ENCODE measurements at places on chromosomes 1 and 21.
A peak's percentile ranks its signal among the peaks of the same experiment; 100 is the strongest.

GRCh38 chr1:156060937-156061636 lies at the start of gene RAB25:
TSS of gene RAB25 (plus strand) at chr1:156061160. CDS start at chr1:156061401, 241 bp downstream.
- DNase-seq, result no peak

DNA sequence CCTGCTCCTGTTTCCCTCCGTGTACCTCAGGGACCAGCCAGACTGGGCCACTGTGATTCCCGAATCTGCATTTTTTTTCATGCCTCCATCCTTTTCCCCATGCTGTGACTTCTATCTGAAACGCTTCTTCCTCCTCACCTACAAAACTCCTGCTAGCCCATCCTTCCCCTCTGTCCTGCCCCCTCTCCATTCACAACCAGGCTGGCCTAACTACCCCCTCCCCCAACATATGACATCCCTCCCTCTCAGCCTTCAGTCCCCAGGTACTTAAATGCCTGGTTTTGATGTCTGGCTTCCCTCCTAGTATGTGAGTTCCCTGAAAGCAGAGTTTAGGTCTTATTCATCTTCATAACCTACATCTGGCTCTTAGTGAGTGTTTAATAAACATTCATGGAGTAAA lies 82.7 kb downstream of the TAS1R2 start:
- DNase-seq, result no peak

- DNase-seq, result no peak
Observed at GRCh38 chr21:41501919-41502318, 6.0 kb downstream of the TMPRSS2 start.

- no peak for DNase-seq
Observed at GRCh38 chr1:84479998-84480397, 932 bp downstream of the RPF1 start.

DNA sequence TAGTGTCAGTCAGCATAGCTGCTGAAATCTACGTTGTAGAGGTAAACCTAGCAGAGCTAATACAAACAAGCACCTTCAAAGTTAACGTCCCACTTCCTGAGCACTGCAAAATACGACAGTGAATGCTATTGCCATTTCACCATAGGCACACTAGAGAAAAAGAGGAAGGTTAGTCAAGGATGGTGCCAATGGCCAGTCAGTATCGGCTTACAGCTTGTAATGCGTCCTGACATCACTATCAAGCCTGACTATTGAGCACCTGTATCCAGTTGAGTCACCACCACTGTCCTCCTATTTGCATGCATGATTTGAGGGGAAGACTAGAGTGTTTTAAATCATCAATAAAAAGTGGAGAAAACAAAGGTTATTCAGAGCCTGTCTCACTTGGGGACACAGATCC lies 34.4 kb downstream of the NUCKS1 start:
- DNase-seq, result no peak

- DNase-seq, result no peak
Observed at GRCh38 chr1:39224295-39224829, 19.9 kb downstream of the MACF1 start.

DNA sequence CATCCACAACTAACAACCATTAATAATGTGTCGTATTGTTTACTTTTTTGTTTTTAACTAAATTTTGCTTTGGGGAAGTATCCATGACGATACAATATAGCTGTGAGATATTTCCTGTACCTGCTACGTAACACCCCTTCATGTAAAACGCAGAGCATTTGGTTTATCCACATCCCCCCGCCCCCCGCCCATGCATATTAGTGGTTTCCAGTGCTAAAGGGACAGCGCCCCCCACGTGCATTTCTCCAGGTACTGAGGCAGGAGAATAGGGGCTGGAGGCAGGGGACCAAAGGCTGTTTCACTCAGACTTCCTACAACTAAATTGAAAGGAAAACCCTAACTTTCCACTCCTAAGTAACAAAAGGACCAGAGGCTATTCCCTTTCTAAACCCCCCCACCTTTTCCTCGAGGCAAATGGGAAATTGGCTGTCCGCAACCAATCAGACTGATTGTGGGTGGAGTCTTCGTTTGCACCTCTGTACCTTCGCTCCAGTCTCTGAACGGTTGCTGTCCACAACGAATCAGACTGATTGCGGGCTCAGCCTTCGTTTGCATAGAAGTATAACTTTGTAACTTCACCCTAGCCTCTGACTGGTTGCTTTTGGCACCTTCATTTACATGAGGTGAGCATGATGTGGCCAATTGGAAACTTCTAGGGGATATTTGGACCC lies 12.2 kb upstream of the RIPK4 start:
- no peak for DNase-seq

- no peak for DNase-seq
Observed at GRCh38 chr1:9087411-9088125, 18.1 kb upstream of the SLC2A5 start.

- no peak for DNase-seq
Observed at GRCh38 chr1:12456979-12457378, 161.0 kb downstream of the DHRS3 start.

GRCh38 chr1:83098131-83098530 lies 900.8 kb downstream of the TTLL7 start:
- DNase-seq, result no peak

DNA sequence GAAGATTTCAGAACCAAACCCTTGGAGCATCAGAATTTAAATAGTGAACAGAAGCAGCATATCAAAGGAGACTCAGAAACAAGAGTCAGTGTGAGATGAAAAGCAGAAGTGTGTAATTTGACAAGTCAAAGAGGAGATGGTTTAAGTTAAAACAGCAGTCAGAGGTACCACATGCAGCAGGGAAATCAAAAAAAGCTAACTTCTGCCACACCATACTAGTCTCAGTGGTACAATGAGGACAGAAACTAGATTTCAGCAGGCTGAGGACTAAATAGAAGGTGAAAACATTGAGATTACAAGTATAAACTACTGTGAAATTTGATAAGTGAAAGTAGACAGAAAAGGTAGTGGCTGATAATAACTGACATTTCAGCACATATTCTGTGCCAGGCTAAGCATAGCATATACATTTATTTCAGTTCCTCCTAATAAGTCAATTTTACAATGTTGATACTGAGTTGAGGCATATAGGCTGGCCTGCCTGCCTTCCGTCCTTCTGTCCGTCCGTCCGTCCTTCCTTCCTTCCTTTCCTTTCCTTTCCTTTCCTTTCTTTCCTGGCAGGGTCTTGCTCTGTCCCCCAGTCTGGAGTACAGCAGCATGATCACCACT lies 12.6 kb downstream of the SUCO start:
- DNase-seq, result no peak

GRCh38 chr1:10074059-10074851 lies 41.5 kb downstream of the UBE4B start:
- peak; percentile 12 for DNase-seq

- DNase-seq, result no peak
Observed at GRCh38 chr1:80349218-80349617, 1342.7 kb upstream of the ADGRL4 start.

- no peak for DNase-seq
Observed at GRCh38 chr1:27755865-27756264, 17.2 kb upstream of the STX12 start.

DNA sequence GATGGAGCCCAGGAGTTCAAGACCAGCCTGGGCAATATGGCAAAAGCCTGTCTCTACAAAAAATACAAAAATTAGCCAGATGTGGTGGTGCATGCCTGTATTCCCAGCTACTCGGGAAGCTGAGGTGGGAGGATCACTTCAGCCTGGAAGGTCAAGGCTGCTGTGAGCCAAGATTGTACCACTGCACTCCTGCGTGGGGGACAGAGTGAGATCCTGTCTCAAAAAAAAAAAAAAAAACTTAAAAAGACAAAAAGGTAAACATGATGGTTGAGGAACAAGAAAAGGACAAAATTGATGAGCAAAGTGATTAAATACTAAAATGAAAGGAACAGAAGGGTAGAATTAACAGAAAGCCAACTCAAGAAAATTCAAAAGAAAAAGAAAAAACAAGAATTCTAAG lies 30.6 kb downstream of the SNRPE start:
- DNase-seq, result no peak

DNA sequence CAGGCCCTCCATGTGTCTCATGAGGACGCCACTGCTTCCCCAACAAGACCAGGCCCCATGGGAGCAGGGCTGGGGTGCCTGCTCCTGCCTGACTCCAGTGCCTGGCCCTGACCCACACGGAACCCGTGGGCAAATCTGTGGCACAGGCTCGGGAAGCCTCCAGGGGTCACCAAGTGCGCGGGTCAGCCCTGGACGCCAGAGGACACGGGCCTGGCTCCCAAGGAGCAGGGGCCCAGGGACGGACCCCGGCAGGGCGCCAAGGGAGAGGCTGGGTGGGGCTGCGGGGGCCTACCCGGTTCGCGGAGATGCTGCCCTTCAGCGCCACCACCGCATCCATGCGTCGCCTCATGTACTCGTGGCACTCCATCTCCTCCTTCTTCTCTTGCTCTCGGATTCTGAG lies 31.9 kb downstream of the CFAP74 start:
- no peak for DNase-seq

DNA sequence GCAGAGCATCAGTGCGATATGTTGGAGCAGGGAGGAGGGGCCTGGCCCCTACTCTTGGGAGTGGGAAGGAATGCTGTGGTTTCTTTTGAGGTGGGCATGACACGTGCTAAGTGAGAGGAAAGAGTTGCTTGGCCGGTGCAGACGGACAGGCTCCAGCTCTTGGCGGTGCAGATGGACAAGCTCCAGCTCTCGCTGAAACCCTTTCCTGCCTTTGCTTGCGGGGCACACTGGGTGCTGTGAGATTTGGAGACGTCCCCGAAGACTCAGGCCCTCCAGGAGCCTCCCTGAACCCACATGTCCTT lies 15.9 kb downstream of the PDXK start:
- no peak for DNase-seq
